Globus pallidus (tissue), 1 donor: ENCODE measurements at places on chromosomes 3 and 15.

DNA sequence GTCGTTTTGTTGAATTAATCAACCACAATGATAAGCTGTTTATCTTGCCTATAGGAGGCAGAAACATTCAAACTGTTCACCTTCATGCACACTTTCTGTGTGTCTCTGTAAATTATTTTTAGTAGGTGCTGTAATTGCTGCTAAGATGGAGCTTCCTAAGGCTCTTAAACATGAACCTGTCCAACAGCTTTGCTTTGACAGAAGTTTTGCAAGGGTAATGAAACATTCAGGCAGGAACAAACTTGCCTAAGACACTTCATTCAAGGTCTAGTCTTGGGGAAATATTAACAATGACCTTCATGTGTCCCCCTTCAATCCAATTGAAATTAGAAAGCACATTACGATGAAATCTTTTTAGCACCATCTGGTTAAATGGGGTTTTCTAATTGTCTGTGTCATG lies 156.1 kb downstream of the DIPK2A start:
- no peak for DNase-seq

GRCh38 chr15:59413577-59413976 lies 24.4 kb upstream of the FAM81A start:
- no peak for DNase-seq

DNA sequence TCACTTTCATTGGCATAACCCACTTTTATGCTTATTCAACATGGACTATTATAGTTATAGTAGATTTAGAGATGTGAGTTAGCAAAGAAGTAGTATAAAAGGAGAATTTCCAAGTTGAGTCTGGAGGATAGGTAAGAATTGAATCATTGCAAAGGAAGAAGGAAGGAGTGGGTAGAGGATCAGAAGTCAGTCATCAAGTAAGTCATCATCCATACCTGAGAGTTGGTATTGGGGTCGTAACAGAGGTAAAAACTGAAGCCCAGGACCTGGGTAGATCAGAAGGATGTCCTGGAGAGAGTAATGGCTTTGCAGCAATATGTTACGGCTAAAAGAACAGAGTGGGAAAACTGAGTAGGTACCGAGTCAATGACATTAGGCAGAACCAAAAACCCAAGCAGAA lies 265.7 kb downstream of the SUCLG2 start:
- no peak for DNase-seq

DNA sequence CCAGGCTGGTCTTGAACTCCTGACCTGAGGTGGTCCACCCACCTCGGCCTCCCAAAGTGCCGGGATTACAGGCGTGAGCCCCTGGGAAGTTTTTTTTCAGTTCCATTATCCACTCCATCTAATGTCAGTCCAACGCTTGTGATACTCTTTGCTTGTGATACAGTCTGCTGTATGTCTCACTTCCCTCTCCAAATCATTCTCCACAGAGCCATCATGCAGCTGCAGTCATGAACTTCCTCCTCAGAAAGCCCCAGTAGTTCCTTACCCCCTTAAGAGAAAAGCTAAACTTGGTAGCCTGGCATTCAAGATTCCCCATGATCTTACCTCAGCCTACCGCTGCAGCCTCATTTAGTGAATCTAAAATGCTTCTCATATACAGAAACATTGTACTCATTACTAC lies 2.3 kb downstream of the ARPC4 start:
- peak; percentile 33 for DNase-seq

DNA sequence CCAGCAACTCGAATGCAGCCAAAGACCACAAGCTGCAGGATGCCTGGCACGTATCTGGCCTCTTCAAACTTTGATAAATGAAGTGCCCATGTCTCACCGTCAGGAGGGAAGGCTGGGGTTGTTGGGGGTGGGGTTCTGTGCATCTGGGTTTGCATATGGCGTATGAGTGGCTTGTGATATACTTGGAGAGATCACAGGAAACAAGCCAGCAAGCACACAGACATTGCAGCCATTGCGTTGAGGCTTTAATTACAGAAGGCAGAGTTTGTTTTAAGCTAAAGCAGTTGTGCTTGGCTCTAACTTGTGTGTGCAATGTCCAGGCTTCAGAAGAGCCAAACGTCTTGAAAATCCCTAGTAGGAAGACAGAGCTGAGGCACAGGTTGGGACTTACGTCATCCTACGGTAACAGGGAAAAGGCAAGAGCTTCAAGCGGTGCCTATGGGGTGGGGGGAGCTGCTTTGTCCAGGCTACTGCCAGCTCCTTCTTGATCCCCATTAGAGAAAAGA lies 109.2 kb downstream of the ASB7 start:
- DNase-seq: no peak

DNA sequence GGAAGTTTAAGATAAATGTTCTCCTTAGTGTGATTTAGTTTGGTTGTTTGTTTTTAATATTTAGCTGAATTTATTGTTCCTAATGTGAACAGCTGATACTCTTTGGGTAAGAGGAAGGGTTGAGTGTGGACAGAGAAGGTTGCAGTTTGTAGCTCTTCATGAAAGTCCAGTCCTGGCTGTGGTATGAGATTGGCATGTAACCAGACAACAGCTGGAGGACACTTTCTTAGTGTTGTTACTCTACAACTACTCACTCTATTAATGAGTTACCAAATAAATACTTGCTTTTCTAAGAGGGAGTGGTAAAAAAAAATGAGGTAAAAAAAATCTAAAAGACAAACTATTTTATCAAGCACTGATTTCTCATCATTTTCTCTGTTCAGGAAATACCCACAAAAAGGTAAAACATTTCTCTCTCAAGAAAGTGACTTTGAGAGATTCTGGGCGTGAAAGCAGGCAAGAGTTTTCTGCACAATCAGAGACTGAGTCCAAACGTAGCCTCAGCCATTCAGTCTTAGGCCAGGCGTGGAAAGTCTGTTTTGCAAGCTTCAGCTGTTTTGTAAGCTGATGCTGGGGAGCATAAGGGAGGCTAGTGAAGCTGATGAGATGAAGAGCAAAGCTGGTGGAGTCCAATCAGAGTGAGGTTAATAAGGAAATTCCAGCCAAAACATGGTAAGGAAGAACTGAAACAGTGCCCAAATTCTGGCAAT lies 138.5 kb upstream of the ARPP21 start:
- DNase-seq: no peak

- no peak for DNase-seq
Measured at GRCh38 chr3:72034986-72035385, 250.0 kb upstream of the PROK2 start.

DNA sequence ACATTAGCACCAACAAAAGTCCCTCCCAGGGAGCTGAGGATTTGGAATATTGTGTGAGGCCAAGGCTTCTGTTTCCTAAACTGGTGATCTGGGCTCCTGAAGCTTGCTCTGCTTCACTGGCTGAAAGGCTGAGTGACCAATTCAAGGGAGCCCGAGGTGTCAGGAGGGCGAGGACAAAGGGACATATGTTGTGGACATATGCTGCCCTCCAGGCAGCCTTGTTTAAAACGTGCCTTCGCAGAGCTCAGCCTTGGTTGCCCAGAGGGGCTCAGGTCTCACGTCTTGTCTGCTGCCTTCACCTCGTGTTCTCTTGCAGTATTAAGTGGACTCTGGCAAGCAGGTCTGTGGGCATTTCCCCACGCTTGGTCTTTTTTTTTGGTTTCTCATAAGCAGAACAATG lies 7.0 kb downstream of the SLCO3A1 start:
- no peak for DNase-seq

DNA sequence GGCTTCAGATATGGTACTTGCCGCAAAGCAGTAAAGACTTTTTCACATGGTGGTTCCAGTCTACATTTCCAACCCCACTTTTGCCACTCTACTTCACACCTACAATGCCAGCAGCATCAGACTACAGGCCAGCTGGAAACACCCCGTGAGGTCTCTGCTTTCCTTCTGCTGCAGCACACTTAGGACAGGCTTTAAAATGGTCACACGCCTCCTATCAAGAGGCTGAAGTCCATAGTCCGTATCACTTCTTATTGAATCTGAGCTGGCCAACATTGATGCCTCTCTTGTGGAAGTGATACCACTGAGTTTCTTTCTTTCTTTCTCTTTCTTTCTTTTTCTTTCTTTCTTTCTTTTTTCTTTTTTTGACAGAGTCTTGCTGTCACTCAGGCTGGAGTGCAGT lies 59.8 kb downstream of the ZNF860 start:
- no peak for DNase-seq

GRCh38 chr15:25810631-25811091 lies 52.5 kb downstream of the ATP10A start:
- no peak for DNase-seq

- no peak for DNase-seq
Measured at GRCh38 chr3:156409694-156410093, 145.2 kb downstream of the SSR3 start.

- no peak for DNase-seq
Measured at GRCh38 chr3:89250742-89251141, 143.3 kb downstream of the EPHA3 start.

DNA sequence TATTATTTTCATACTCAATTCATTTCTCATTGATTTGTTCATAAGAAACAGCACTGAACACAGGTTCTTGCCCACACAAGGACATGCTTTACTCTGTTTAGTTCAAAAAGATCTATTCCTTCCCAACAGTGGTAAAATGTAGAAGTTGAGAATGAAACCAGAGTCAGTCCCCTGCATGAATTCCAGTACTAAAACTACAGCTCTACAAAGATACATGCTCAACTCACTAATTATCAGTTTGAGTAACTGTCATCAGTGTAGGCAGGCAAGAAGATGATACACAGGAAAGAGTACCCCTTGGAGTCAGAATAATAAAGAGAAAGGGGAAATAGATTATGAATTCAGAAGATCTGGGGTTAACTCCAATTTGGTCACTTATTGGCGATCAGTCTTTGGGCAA lies 43.2 kb downstream of the NR2E3 start:
- DNase-seq: no peak

DNA sequence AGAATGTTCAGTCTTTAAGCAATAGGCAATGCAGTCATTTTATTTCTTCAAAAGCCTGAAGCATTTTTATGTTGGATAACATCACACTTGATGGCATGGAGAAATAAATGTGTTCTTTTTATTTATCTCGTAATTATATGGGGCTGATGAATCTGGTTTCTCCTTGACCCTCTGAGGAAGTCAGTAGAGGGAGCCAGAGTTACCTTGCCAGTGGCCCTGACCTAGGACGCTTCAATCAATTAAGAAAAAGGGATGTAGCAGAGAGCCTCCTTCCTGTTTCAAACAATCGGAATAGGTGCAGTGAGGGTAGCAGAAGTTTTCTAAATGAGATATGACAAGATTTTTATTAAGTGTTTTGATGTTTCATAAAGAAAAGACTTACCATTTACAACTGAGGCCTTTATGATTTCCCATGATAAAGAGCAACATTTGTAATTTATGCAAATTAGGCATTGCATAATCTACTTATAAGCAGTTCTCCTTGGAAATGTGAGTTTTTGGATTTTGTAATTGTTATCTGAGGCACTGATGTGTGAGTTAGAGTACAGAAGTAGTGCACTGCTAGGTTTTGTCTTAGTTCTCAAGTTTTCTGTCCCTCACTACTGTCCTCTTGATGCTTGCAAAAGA lies 129.1 kb downstream of the RAP2B start:
- DNase-seq: no peak

DNA sequence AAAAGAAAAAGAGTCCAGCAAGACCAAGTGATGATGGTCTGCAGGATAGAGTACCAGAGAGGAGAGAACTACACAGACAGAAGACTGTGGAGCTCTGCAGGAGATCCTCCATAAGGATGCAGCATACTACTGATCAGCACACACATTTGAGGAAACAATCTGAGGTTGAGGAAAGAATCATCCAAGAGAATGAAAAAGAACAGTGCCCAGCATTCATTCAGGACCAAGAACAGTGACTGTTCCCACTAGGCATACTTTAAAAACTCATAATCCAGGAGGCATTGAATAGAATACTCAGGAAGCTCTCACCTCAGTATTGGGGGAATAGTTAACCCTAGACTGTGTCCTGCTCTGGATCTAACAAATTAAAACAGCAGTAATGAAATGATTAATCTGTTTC lies 54.9 kb downstream of the THSD4 start:
- DNase-seq: no peak

DNA sequence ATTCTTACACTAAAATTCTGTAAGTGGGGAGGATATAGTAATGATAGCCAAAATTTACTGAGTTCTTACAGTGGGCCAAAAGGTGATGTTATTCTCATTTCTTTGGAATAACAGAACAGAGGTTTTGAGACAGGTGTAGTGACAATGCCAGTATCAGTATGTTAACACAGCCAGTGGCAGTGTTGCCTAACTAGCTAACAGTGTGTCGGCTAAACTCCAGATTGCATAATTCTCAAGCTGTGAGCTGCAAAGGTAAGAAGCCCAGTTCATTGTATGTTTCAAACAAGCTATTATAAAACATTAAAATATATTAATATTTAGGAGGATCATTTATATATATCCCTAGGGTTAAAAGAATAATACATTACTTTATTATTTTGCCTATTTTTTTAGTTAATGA lies 920 bp downstream of the SLC15A2 start:
- DNase-seq: no peak

DNA sequence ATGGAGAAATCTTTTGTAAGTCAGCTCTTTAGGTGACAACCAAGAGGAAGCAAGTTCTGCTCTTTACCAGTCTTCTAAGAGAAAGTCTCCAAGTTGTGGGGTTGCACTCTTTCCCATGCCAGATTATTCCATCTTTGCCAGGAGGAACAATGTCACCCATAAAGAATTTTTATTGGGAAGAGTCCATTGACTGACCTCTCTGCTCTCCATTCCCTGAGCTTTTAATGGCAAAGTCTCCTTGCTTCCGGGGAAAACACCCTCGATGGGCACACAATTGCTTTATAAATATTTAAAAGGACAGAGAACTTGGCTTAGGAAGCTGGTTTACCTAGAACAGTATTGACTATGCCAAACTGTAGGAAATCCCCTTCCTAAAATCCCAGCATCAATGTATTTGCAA lies 19.9 kb upstream of the UBE2E1 start:
- DNase-seq: no peak

DNA sequence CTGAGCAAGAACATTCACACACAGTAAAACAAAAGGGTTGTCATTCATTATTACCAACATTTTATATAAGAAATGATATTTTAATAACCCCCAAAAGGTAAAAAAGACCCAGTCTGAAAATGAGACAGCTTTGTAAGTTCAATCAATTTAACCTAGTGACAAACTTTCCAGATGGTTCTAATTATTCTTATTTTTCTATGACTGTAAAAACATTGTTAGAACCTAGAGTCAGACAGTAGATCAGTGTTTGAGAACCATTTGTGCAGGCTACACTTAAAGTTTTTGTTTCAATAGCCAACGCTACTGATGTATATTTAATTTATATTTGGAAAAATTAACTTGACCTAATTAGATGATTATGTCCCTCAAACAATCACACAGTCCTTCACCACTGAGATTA lies 708.4 kb upstream of the CBLB start:
- no peak for DNase-seq

- no peak for DNase-seq
Measured at GRCh38 chr3:30332196-30333021, 274.0 kb upstream of the TGFBR2 start.
